ENCODE measurements at places on chromosomes 7 and 10. TPM values are rescaled to one million over a fixed set of nuclear protein-coding genes. Genes with fewer than 3 reads are reported as not detected.

GRCh38 chr7:131723926-131724325 is 167.5 kb upstream of the PODXL start:
- DNase-seq: no peak

GRCh38 chr7:159121068-159121467 is 23.6 kb downstream of the VIPR2 start:
- no peak for DNase-seq

DNA sequence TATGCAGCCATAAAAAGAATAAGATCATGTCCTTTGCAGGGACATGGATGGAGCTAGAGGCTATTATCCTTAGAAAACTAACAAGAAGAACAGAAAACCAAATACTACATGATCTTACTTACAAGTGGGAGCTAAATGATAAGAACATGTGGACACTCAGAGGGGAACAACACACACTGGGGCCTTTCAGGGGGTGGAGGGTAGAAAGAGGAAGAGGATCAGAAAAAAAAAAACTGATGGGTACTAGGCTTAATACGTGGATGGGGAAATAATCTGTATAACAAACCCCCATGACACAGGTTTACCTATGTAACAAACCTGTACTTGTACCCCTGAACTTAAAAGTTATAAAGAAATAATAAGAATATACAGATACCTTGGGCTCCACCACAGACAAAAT is 514.2 kb downstream of the ARL4A start:
- DNase-seq: no peak

DNA sequence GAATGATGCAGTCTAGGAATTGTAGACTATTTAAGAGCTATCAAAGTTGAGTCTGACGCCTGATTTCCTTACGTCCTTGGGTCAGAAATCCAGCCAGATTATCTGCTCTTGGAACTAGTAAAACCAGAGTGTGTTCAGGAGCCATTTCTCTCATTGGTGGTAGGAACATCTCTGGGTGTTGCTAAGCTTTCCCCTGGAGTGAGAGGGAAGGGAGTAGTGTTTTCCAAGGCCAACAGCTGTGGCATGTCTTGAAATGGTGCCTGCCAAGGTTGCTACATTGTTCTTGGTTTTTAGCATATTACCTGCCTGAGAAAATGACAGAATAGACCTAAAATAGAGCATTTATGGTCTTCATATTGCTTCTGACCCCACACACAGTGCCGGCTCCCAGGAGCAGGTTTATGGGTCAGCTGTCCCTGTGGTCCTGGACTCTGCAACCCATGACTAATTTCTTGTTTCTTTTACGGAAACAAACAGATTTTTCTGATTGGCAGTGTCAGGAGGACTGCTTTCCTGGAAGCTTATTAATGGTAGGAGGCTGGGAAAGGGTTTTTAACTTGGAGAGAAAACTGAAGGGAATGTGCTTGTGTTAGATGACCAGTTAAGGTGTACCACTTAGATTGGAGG is 17.5 kb downstream of the GBF1 start:
- DNase-seq: no peak

DNA sequence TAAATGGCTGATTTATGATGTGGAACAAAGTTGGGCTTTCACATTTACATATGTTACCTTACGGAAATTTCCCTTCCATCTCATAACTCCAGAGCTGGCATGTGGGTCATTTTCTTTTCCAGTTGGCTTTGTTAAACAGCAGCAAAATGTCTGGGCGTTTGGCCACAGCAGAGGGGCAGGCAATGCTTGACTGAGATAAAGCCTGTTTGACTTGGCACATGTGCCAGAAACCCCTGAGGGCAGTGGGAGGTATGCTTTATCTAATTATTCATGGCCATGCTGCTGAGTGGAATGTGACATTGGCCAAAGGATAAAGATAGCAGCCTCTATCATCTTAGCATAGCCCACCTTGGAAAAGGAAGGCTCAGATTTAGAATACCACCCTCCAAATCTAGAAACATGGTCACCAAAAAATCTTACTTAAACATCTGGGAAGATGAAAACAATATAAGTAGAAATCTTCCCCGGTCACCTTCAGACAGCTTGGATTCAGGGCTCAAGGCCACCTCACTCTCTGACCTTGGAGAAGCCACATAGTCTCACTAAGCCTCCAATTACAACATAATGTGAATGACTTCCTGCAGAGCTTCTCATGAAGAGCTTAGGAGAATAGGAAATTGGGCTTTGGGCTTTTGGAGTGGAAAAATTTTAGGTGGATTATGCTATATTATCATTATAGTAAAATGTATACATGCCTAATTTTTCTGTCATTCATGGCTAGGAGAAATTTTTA is 101.5 kb downstream of the GRM3 start:
- DNase-seq: no peak

Gene CUBN
- 3.3 TPM for polyA plus RNA-seq

DNA sequence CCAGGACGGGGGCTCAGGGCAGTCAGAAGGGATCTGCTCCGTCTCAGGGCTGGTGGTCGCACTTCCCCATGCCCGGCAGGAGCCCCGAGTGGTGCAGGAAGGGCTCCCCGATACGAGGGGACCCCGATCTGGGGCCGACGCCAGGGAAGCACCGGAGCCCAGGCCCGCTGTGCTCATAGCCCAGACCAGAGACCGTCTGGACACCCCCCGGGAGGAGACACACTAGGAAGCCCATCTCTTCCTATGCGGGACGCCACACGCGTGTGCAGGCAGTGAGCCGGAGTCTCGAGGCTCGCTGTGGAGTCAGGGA is 39.7 kb upstream of the PDGFA start:
- no peak for DNase-seq

DNA sequence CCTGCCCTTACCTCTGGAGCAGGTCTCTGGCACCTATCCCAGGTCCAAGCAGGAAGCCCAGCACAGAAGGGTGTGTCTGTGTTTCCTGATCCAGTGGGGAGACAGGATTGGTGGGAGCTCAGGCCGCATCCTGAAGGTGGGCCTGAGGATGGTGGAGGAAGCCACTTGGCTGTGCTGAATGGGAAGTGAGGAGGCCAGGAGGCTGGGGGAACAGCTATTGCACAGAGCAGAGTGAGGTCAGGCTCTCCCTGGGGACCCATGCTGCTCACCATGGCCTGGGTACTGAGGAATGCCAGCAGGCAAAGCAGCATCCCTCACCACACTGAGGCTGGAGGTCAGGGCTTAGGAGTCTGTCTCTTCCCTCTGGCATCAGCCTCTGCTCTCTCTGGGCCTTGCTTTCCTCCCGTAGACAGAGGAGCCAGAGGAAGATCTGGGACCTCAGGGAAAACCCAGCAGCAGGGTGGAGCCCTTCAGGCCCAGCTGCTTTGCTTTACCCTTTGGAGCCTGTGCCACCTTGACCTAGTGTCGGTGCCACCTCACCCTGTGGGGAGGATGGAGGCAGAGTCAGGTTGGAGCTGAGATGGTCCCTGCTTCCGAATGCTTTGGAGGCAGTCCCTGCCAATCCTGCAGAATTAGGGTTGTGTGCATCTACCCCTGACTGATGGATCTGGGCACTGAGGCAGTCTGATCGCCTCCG is 39.0 kb downstream of the CDH23 start:
- no peak for DNase-seq

Gene FGFR2
- 3.6 TPM for polyA plus RNA-seq

All from hindlimb muscle (tissue), 1 donor.